ENCODE measurements at places on chromosomes 11 and 22. TPM values are rescaled to one million over a fixed set of nuclear protein-coding genes. Genes with fewer than 3 reads are reported as not detected.

GRCh38 chr11:120808616-120809050, 215.3 kb upstream of the TBCEL start:
- no peak for DNase-seq

The BDNF gene
- 1.2 TPM for polyA plus RNA-seq

The CD3G gene
- polyA plus RNA-seq, result 0.13 TPM

- DNase-seq, result no peak
Observed at GRCh38 chr11:11486002-11486401, 133.0 kb upstream of the CSNK2A3 start.

- DNase-seq, result no peak
Observed at GRCh38 chr22:31938296-31938695, 6.0 kb upstream of the YWHAH start.

The HBD gene
- polyA plus RNA-seq, result not detected

DNA sequence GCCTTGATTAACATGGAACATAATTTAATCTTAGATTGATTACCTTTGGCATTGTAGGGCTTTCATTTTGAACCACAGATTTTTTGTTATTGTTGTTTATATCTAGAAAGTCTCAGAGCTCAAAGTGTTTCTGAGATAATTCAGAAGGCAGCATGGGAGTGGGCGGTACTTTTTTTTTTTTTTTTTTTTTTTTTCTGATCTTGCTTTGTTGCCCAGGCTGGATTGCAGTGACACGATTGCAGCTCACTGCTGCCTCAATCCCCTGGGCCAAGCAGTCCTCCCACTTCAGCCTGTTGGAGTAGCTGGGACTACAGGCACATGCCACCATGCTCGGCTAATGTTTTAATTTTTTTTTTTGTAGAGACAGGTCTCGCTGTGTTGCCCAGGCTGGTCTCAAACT, 21.5 kb downstream of the CAT start:
- DNase-seq, result no peak

GRCh38 chr11:111736181-111736590, 30.0 kb downstream of the PPP2R1B start:
- DNase-seq, result no peak

DNA sequence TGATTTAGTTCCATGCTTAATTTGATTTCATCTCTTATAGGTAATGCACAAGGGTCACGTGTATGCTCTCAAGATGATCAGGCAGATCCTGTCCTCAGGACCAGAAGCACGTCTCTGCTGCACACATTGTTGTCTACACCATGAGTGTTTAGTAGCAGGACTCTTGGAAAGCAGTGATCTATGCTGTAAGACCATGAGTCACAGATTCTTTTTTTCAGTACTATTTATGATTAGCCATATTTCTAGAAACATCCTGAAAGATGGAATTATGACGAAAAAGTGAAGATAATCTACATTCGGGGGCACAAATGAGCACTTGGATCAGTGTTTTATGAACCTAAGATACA, 29.6 kb downstream of the ZBED4 start:
- DNase-seq, result no peak

- DNase-seq, result peak; percentile 59
Observed at GRCh38 chr11:44727373-44728287, 868 bp downstream of the TSPAN18 start.

DNA sequence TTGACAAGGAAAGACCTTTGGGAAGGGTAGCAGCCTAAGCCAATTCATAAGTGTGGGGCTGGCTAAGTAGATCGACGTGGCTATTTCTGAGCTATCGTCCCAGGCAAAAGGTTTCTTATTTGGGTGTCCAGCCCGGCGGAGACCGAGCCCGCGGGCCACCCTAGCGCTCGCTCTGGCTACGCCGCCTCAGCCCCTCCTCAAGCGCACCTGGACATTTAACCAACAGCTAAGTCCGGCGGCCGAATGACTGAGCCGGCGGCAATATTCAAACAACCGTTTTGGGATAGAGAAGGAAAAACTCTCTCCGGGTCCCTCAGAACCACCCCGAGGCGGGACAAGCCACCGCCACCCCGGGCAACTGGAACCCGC, 457 bp downstream of the RNF141 start:
- DNase-seq, result no peak

DNA sequence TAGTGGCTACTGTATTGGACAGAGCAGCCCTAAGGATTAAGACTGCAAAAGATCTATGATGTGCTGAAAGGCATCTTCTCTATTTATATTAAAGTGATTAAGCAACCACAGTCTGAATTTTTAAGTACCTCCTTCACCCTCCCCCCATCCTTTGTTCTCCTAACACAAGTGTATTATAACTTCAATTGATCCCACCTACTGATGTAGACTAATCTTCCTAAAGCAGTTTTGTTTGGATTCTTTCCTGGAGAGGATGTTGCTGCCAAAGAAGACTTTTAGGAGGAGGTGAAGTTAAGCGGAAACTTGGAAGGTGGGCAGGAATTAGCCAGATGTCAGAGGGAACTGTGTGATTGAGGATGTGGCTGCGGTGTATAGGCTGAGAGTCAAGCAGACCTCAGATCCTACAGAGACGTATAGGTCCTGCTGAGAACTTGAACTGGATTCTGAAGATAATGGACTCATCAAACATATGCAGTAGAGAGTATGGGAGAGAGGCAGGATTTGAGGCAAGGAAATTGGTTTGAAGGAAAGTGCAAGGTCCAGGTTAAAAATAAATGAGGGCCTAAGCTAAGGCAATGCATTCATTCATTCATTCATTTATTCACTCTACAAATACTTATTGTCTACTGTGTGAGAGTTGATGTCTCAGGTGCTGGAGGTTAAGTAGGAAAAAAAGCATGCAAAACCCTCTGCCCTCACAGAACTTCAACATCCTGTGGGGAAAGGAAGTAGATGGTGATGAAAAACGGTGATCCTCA, 5.2 kb upstream of the RASSF10 start:
- DNase-seq, result no peak

The ZNF143 gene
- 13.7 TPM for polyA plus RNA-seq

The GRIA4 gene
- polyA plus RNA-seq, result 10.7 TPM

- DNase-seq, result peak; percentile 76
Observed at GRCh38 chr11:126062679-126063506, at the start of gene CDON. Gene CDON (minus strand): TSS chr11:126062866. CDS start chr11:126023476, 39,390 bp downstream.

GRCh38 chr11:1350086-1350725, 39.5 kb upstream of the BRSK2 start:
- DNase-seq, result no peak

GRCh38 chr11:110809417-110810199, 97.4 kb upstream of the ARHGAP20 start:
- no peak for DNase-seq

- no peak for DNase-seq
Observed at GRCh38 chr11:119831011-119831410, 102.0 kb upstream of the NECTIN1 start.

DNA sequence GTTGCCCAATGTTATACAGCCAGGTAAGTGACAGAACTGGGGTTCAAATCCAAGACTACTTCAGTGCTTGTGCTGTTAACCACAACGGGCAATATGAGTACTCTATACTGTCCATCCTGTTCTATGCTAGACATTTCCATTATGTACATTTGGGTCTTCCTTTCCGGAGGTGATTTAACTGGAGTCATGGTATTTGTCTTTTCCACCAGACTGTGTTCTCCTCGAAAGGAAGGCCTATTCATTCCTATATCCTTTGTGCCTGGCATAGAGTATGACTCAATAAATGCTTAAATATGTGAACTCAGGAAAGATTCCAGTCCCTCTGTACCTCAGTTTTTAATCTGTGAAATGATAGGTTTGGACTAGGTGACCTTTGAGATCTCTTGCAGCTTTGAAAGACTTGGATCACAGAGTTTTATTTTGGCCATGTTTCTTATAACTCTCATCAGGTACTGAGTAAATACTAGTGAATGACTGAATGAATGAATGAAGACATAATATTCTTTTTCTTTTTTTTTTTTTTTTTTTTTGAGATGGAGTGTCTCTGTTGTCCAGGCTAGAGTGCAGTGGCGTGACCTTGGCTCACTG, 6.6 kb downstream of the RNF121 start:
- no peak for DNase-seq

DNA sequence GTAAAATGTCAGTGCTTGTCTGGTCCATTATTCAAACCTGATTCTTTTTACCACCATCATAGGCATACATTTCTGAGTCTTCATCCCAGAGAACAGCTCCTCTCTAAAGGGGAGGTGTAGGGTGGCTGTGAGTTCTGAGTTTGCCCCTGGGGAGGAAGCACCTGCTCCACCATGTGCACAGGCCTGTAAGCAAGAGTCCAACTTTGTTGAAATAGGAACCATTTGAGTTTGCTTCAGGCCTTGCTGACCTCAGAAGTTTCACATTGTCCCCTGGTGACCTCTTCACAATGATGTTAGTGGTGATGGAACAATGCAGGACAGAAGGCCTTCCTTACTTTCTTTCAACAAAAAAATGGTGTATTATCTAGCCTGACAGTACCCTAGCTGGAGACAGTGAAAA, 54.6 kb upstream of the TOP3B start:
- DNase-seq, result no peak

DNA sequence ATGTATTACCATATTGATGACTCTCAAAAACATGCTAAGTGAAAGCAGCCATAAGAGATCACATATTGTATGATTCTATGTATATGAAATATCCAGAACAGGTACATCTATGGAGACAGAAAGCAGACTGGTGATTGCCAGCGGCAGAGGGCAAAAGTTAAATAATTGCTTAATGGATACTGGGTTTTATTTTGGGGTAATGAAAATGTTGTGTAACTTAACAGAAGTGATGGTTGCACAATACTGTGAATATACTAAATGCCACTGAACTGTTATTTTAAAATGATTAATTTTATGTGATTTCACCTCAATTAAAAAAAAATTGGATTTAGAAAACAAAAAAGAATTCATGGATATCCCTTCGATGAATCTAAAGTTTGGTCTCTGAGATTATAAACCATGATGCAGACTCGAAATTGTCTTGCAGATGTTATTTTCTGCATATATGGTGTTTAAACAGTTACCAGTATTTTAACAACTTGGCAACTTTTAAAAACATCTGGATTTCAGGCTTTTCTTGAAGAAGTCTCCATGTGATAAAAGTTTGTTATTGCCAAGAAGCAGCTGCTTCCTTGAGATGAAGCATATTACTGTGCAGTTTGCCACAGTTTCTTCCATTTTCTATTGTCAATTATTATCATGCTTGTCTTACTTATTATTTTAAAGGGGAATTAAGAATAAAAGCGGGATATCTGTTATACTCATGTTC, 38.1 kb downstream of the LARGE2 start:
- peak; percentile 68 for DNase-seq

DNA sequence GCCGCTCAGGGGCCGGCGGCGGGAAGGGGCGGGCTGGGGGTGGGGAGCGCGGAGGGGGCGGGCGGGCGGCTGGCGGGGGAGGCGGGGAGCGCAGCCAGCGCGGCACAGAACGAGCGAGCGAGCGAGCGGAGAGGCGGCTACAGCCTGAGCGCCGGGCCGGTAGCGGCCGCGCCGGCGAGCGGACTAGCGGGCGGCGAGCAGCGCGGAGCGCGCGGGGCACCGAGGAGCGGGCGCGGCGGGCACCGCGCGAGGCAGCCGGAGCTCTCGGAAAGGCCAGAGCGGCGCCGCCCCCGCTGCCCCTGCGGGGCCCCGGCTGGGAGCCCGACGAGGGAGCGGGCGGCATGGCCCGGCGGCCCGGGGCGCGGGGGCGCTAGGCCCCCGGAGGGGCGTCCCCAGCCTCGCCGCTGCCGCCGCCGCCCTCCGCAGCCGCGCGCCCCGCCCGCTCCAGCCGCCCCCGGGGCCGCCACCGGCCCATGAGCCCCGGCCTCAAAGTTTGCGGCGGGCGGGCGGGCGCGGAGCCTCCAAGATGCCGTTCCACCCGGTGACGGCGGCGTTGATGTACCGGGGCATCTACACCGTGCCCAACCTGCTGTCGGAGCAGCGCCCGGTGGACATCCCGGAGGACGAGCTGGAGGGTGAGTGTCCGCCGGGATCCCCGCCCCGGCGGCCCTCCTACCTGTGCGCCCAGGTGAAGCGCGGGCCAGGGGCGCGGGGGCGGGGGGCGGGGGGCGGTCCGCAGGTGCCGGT, at the start of gene CABP7:
Gene CABP7, plus strand, starts transcription at position 105 of the 747 bp plus-strand sequence. Its CDS starts 422 bp downstream, at position 527.
- no peak for DNase-seq

The OR10V1 gene
- polyA plus RNA-seq, result not detected

The MS4A12 gene
- polyA plus RNA-seq, result not detected

The APOA4 gene
- not detected for polyA plus RNA-seq

The JHY gene
- 1.3 TPM for polyA plus RNA-seq

DNA sequence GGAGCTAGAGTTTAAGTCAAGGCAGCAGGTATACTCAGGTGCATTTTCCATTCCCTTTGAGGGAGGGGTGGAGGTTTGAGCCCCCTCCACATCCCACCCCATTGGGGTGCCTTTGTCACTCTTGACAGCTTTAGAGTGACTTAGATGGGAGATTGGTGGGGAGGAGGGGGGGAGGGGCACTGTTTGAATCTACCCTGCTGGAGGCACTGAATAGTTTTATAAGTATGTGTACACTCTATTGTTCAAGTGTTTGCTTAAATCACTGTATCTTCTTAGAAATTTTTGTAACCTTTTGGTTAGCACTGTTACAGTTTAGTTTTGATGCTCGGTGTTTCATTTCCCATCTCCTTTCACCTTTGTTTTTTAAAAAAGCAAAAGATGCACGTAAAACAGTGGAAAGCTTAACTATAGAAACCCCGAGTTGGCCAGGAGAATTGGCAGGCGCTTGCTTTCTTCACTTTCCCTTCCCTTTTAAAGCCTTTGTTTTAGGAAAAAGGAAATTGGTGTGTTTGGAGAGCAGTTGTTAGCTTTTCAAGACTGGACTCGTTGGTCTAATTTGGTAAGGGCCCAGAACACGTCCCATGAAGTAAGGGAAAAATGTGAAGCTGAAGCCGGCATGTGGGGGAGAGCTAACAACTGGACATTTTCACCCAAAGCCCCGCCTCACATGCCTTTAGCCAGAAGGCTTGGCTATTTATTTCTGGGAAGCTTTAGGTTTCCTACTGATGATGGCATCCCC, 42.8 kb downstream of the TNRC6B start:
- no peak for DNase-seq

GRCh38 chr11:61546663-61547062, 34.2 kb downstream of the SYT7 start:
- DNase-seq, result no peak

The MUC5AC gene
- polyA plus RNA-seq, result not detected

The RBM4 gene
- polyA plus RNA-seq, result 127 TPM
